ENCODE measurements at places on chromosomes 3 and 15. TPM values are rescaled to one million over a fixed set of nuclear protein-coding genes. Genes with fewer than 3 reads are reported as not detected.

DNA sequence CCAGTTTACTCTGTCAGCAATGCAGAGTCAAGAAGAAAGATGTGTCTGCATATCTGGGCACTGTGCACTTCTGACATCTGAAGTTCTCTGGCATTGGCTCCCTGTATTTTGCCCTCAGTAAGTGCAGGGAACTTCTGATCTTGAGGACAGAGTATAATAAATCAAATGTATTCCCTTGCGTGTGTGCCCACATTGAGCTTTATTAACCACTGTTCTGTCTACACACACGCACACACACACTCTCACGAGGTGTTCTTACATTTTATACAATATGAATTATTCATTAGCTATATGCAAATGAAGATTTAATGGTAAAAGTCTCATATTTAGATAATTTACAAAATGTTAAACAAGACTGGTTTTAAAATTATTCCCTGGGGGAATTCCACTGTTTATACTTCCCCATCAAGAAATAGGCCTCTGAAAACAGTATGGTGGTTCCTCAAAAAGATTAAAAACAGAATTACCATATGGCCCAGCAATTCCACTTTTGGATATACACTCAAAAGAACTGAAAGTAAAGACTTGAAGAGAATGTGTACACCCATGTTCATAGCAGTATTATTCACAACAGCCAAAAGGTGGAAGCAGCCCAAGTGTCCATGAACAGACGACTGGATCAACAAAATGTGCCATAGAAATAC is 24.6 kb upstream of the ANPEP start:
- no peaks in the 10 kb centered on the region for H3K27me3 ChIP-seq
- H3K27ac ChIP-seq: peak overlapping the region; percentile 87
- H3K4me1 ChIP-seq: peaks cover 9% of the 10 kb centered on the region

GRCh38 chr15:28075573-28075972 is 23.5 kb downstream of the OCA2 start:
- H3K4me1 ChIP-seq: peaks cover 2% of the 10 kb centered on the region
- H3K27ac ChIP-seq: no peak overlapping the region
- peaks cover 2% of the 10 kb centered on the region for H3K36me3 ChIP-seq
- H3K4me3 ChIP-seq: no peak overlapping the region
- no peak for DNase-seq
- peaks cover 10% of the 10 kb centered on the region for H3K27me3 ChIP-seq

DNA sequence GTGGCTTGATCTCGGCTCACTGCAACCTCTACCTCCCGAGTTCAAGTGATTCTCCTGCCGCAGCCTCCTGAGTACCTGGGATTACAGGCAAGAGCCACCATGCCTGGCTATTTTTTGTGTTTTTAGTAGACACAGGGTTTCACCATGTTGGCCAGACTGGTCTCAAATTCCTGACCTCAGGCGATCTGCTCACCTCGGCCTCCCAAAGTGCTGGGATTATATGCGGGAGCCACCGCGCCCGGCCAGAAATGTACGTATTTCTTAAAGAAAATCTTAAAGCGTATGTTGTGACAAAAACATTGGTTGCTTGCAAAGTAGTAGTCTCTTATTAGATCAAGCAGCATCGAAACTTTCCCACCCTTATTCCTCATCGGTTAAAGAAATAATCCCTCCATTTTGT is 748.9 kb upstream of the NR2F2 start:
- no peak for DNase-seq
- no peak overlapping the region for H3K27ac ChIP-seq
- no peaks in the 10 kb centered on the region for H3K36me3 ChIP-seq
- no peak overlapping the region for H3K4me3 ChIP-seq
- H3K4me1 ChIP-seq: no peaks in the 10 kb centered on the region

- no peaks in the 10 kb centered on the region for H3K36me3 ChIP-seq
- no peak for DNase-seq
- no peak overlapping the region for H3K27ac ChIP-seq
- H3K4me3 ChIP-seq: no peak overlapping the region
- H3K27me3 ChIP-seq: peaks cover 46% of the 10 kb centered on the region
Measured at GRCh38 chr15:57411945-57412768, 35.9 kb downstream of the CGNL1 start.

GRCh38 chr3:138082085-138082991 is 33.1 kb downstream of the DZIP1L start:
- no peaks in the 10 kb centered on the region for H3K36me3 ChIP-seq
- H3K4me3 ChIP-seq: no peak overlapping the region
- H3K27ac ChIP-seq: no peak overlapping the region
- no peak for DNase-seq
- peaks cover 7% of the 10 kb centered on the region for H3K4me1 ChIP-seq

GRCh38 chr15:54064365-54064764 is 86.1 kb downstream of the UNC13C start:
- H3K27ac ChIP-seq: no peak overlapping the region
- no peak for DNase-seq
- H3K4me3 ChIP-seq: no peak overlapping the region
- no peaks in the 10 kb centered on the region for H3K4me1 ChIP-seq

DNA sequence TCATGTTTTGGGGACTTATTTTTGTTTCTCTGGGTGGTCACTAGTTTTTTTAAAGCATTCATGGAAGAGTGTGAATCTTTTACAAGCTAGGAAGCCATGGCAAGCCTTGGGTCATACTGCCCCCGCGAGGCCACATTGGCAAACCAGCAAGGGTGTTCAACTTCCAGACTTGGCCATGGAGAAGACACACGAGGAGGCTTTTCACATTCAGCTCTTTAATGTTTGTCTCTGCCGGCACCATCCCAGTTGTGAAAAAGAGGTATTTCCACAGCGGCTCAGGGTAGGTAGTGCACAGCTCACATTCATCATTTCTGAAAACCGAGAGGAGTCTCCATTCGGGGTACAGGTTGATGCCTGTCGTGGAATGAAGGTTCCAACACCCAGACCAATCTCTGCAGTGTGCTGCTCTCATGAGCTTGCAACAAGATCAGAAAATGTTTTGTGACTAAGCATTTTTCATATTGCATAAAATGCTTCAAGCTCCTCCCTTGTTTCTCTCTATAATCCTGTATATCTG is 7.7 kb downstream of the CCR5 start:
- peaks cover 5% of the 10 kb centered on the region for H3K36me3 ChIP-seq
- peak; percentile 33 for DNase-seq
- H3K27ac ChIP-seq: no peak overlapping the region

- no peak for DNase-seq
- H3K27me3 ChIP-seq: peaks cover 5% of the 10 kb centered on the region
- H3K4me3 ChIP-seq: no peak overlapping the region
- peaks cover 4% of the 10 kb centered on the region for H3K4me1 ChIP-seq
Measured at GRCh38 chr3:37715976-37716375, 145.7 kb upstream of the CTDSPL start.

- H3K27ac ChIP-seq: no peak overlapping the region
- peaks cover 10% of the 10 kb centered on the region for H3K4me1 ChIP-seq
- DNase-seq: no peak
- H3K36me3 ChIP-seq: peaks cover 3% of the 10 kb centered on the region
- no peak overlapping the region for H3K4me3 ChIP-seq
- H3K27me3 ChIP-seq: no peaks in the 10 kb centered on the region
Measured at GRCh38 chr3:97831140-97831539, 9.3 kb downstream of the CRYBG3 start.

DNA sequence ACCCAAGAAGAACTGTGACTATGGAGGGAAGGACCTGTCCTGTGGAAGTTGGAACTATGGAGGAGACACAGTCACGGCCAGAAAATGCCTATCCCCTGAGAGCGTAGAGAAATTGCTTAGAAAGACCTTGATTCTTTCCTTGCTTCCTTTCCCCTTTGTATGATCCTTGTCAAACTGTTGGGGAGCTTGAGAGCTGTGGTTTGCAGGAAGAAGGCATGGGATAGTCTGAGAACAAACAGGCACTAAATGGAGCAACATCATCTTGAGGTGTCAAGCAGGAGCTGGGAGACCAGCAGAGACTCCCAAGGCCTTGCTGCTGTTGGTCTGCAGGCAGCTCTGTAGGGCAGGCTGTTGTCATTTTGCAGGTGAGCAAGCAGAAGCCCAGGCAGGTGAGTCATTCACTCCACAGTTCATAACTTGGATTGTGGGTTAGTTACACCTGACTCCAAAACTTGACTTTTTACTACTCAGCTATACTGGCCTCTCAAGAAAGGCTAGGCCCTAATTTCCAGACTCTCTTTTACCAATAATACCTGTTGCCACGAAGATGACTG is 298.9 kb downstream of the LRTM1 start:
- no peak overlapping the region for H3K27ac ChIP-seq
- H3K4me1 ChIP-seq: no peaks in the 10 kb centered on the region
- no peak for DNase-seq
- H3K36me3 ChIP-seq: no peaks in the 10 kb centered on the region

- H3K4me1 ChIP-seq: no peaks in the 10 kb centered on the region
- no peaks in the 10 kb centered on the region for H3K36me3 ChIP-seq
- DNase-seq: no peak
- H3K27ac ChIP-seq: no peak overlapping the region
Measured at GRCh38 chr3:120399372-120399771, 50.2 kb upstream of the LRRC58 start.

DNA sequence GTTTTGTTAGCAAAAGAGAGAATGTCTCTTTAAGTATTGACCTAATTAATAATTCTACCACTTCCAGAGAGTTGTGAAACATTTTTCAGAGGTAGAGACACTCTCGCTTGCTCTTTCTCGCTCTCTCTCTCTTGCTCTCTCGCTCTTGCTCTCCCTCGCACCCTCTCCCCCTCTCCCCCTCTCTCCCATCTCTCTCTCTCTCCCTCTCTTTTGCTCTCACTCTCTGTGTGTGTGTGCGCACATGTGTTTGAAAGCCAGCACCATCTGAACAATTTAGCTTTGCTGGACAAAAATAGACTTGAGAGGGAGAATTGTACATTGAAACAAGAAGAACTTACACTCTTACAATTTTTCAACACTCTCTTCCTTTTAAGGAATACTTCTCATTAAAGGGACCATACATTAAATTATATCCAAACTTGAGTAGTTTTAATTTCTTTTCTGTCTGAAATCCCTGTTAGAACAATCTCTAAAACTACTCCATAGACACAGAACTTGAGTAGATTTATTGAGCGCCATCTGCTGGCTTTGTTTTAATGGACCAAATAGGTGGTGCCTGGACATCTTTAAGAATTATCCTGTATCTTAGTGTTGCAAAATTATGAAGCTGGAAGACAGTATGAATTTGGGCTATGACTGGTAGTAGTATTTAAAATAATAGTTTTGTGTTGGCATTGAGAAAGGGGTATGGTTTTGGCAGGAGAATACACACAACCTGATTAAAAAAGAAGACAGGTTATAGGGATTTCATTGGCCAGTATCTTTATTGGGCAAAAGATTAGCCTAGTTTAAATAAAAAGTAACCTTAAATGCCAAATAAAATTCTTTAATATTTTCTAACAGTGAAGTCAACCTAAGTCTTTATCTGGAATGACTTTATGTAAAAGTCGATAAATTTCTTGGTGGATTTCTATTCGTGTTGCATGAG is 124.6 kb downstream of the AKAP13 start:
- no peak overlapping the region for H3K4me3 ChIP-seq
- H3K27ac ChIP-seq: peak overlapping the region; percentile 93
- H3K27me3 ChIP-seq: no peaks in the 10 kb centered on the region
- no peaks in the 10 kb centered on the region for H3K36me3 ChIP-seq

- peaks cover 3% of the 10 kb centered on the region for H3K36me3 ChIP-seq
- H3K27me3 ChIP-seq: no peaks in the 10 kb centered on the region
- peak overlapping the region; percentile 67 for H3K27ac ChIP-seq
- no peak for DNase-seq
- H3K4me1 ChIP-seq: peaks cover 44% of the 10 kb centered on the region
- H3K4me3 ChIP-seq: peak overlapping the region; percentile 83
Measured at GRCh38 chr15:55222588-55222987, 25.8 kb upstream of the RSL24D1 start.

DNA sequence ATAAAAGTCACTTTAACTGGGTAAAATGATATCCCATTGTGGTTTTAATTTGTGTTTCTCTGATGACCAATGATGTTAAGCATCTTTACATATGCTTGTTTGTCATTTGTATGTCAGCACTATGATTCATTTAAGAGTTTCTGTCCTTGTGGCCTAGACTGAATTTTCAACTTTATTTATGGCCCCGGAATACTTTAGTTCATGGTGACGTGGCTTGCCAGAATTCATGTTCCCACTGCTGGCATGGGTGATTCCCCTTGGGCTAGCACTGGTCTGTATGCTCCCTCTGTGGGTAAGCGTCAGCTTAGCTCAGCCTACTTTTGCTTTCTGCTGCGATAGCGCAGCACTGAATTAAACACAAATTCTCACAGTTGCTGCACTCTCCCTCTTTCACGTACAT is 436.3 kb upstream of the SGO1 start:
- no peak for DNase-seq
- no peak overlapping the region for H3K27ac ChIP-seq
- H3K36me3 ChIP-seq: no peaks in the 10 kb centered on the region
- H3K4me1 ChIP-seq: no peaks in the 10 kb centered on the region
- no peak overlapping the region for H3K4me3 ChIP-seq
- no peaks in the 10 kb centered on the region for H3K27me3 ChIP-seq

DNA sequence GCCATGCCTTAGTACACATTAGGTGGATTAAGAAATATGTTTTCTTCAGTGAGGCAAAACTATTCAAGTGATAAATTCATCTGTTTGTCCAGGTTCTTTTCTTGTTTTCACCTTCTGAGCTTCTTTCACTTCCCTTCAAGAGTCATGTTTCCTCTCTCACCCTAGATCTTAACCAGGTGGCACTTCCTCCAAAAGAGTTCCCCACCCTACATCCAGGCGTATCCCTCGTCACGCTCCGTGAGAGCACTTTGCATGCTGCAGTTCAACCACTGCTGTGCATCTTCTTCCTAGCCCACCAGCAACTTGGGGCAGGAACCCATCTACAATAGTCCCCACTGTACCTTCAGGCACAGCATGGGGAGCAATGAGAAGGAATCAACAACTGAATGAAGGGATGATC is 28.9 kb downstream of the OSBPL10 start:
- DNase-seq: no peak
- no peak overlapping the region for H3K4me3 ChIP-seq
- peaks cover 3% of the 10 kb centered on the region for H3K4me1 ChIP-seq
- peaks cover 23% of the 10 kb centered on the region for H3K27me3 ChIP-seq

DNA sequence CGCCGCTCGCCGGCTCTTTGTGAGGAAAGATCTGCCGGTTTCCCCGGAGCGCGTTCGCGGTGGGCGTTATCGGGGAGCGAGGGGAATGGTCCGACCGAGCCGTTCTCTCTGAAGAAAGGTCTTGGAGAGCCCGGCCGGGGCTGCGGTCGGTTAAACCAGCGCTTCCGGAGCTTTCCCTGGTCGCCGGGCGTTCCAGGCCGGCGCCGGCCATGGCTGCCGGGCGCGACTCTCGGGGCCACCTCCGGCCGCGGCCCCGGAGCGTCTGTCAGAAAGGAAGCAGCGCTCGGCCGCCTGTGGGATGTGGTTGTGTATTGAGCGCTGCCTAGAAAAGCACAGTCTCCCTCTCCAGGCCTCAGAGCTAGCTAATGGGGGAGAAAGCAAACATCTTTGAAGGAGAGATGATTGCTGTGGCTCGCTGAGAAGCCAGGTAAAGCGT is 731 bp downstream of the FYTTD1 start:
- peak overlapping the region; percentile 96 for H3K27ac ChIP-seq
- peak; percentile 37 for DNase-seq
- H3K4me1 ChIP-seq: peaks cover 41% of the 10 kb centered on the region
- H3K27me3 ChIP-seq: no peaks in the 10 kb centered on the region
- peak overlapping the region; percentile 98 for H3K4me3 ChIP-seq

KIF23 gene
- 1.6 TPM for total RNA-seq

LDHAL6B gene
- total RNA-seq: not detected

AGBL1 gene
- total RNA-seq: not detected

GPR149 gene
- not detected for total RNA-seq

ACTC1 gene
- total RNA-seq: not detected

All from T-helper 17 cell (primary cell).